ENCODE measurements at places on chromosomes 11 and 22.

DNA sequence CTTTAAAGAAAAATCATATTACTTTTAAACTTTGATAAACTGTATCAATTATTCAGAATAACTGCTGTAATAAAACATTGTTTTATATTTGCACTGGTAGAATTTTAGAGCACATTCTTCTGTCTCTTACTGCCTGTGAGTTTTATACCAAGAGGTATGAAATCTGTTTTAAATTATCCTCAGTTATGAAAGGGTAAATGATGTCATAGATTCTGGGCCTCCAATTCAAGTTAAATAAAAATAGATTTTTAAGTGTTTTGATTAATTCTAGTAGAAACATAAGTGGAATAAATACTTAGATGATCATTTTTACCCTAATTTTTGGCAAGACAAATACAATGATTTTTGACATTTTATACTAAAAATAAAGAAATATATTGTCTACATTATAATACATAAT lies 93.0 kb downstream of the GUCY1A2 start:
- no peak for DNase-seq

- DNase-seq, result no peak
These were observed 203.7 kb downstream of the PGR start for GRCh38 chr11:100925935-100926334.

DNA sequence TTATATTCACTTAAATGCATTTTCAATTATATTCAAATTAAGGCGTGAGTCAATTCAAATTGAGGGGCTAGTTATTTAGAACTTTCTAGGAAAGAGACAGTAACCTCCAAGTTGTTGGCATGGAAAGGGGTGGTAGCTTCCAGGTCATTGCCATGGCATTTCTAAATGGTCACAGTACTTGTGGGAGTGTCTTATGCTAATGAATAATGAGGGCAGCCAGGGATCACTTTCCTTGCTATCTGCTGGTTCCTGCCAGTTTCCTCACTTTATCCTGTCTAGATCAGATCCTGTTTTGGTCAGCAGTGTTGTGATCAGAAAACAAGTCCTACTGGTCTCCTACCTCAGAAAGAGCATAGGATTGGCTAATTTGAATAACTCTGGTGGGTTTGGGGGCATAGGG lies 21.8 kb upstream of the RNASEH2C start:
- DNase-seq, result no peak

DNA sequence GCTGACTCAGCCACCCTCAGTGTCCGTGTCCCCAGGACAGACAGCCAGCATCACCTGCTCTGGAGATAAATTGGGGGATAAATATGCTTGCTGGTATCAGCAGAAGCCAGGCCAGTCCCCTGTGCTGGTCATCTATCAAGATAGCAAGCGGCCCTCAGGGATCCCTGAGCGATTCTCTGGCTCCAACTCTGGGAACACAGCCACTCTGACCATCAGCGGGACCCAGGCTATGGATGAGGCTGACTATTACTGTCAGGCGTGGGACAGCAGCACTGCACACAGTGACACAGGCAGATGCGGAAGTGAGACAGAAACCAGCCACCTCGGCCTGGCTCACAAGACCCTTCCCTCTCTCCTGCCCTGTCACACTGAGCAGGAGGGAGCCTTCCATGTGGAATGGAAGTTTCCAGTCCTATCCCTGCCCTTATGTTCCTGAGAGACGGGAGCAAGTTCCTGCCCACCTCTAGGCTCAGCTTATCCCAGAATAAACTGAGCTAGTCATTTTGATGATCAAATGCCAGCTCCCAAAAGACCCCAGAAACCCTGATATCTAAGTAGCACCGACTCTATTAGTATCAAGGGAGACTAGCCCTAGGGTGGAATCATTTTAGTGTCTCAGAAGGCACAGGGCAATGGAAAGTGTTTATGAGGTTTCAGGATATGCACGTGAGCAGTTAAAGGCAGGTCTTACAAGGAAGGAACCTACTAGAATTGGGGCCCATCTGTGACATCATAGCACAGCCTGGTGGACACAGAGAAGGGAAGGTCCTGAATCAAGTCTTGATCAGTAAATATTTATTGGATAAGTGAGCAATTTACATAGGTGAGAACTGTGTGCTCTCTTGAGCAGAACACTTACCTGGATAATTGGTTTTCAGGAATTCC lies 6.3 kb upstream of the IGLL5 start:
- no peak for DNase-seq

GRCh38 chr11:6629892-6630631 lies 10.8 kb upstream of the TPP1 start:
- DNase-seq, result no peak

DNA sequence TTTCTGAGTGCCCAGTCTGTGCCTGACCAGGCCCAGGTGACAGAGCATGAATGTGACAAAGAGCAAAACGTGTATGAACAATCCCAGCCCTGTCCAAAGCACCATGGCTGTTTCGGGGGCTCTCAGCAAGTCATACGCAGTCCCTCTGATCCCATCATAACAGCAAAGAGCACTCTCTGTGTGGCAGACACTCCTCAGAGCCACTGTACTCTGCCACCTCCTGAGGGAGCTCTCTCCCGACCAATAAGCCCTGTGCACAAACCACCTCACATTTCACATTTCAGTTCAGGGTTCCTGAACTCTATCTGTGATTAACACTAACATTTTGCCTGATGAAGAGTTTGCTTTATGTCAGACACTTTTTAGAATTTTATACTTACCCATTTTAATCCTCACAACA lies 6.6 kb downstream of the DGCR2 start:
- DNase-seq, result no peak

- DNase-seq, result no peak
These were observed 2.8 kb downstream of the ARHGEF17 start for GRCh38 chr11:73310661-73311393.

- no peak for DNase-seq
These were observed 98.8 kb downstream of the BCR start for GRCh38 chr22:23278883-23279675.

GRCh38 chr11:208917-209260 lies 1.4 kb downstream of the RIC8A start:
- no peak for DNase-seq

GRCh38 chr11:65114538-65115171 lies 2.8 kb downstream of the ZNHIT2 start:
- DNase-seq, result no peak

- DNase-seq, result peak; percentile 74
These were observed 39.4 kb downstream of the MICAL2 start for GRCh38 chr11:12149672-12150225.

GRCh38 chr22:31099386-31099785 lies 8.0 kb downstream of the SELENOM start:
- no peak for DNase-seq

GRCh38 chr11:120244476-120245365 lies 4.8 kb downstream of the POU2F3 start:
- DNase-seq, result no peak

GRCh38 chr11:57885298-57886050 lies 123.9 kb downstream of the CTNND1 start:
- DNase-seq, result no peak

- no peak for DNase-seq
These were observed 7.1 kb upstream of the KCNJ11 start for GRCh38 chr11:17395554-17395961.

GRCh38 chr22:38347944-38348750 lies 30.9 kb upstream of the CSNK1E start:
- no peak for DNase-seq

DNA sequence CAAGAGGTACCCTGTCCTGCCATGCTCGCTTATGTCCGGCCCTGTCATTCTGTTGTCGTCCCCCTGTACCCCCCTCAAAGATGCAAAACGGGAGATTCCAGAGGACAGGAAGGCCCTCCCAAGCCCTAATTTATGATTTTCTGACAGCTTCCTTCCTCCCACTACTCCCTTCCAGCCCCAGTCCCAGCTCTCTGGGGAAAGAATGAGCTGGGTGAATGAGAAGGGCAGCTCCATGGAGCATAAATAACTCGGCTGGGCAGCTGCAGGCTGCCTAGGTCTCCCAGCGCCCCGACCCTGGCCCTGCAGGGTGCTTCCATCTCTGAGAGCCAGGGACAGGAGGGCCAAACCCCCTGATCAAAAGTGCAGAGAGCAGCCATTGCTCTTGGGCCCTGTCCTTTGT lies 3.9 kb upstream of the EMID1 start:
- no peak for DNase-seq

DNA sequence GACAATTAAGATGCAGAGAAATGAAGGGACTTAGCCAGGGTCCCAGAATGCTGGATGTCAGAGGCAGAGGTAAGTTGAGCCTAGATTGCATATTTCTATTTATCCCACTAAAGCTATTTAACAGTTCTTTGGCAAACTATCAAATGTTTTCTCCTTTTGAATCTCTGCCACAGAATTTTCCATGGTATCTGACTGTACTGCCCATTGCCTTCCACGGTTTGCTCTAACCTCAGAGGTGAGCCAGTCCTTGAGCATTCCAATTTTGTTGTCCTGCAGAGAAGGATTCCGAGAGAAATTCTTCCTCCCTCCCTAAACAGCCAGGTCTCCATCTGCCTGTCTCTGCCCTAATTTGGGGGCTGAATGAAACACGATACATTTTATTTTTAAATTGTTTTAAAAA lies 368.3 kb upstream of the SYN3 start:
- DNase-seq, result no peak

DNA sequence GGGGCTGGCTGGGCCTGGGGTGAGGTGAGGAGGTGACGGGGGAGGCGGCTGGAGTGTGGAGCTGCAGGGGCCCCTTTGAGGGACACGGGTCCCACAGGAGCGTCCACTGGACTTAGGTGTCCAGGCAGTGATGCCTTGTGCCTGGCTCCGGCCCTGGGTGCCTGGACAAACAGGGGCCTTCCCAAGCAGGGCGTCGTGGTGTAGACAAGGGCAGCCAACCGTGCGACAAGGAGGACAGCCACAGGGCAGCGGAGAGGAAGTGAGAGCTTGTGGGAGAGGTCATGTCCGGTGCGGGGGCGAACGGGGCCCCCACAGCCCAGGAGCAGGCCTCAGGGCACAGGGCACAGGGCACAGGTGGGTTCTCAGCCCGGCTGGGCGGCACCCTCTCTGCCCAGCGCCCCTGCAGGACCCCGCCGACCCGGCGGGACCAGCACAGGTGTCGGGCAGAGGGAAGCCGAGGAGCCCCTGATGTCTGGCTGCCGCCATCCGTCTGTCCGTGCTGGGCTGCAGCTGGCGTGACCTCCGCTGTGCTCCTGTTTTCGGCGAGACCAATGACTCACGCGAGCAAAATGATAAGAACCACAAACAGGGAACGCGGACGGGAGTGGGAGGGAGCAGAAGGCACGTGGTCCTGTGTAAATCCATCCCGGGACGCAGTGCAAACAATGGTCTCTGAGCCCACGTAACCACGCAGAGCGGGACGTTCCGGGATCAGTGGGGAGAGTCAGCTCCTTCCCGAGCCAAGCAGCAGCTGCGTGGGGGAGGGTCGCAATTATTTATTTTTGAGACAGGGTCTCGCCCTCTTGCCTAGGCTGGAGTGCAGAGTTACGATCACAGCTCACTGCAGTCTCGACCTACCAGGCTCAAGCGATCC lies 49.1 kb upstream of the A4GALT start:
- peak; percentile 45 for DNase-seq

DNA sequence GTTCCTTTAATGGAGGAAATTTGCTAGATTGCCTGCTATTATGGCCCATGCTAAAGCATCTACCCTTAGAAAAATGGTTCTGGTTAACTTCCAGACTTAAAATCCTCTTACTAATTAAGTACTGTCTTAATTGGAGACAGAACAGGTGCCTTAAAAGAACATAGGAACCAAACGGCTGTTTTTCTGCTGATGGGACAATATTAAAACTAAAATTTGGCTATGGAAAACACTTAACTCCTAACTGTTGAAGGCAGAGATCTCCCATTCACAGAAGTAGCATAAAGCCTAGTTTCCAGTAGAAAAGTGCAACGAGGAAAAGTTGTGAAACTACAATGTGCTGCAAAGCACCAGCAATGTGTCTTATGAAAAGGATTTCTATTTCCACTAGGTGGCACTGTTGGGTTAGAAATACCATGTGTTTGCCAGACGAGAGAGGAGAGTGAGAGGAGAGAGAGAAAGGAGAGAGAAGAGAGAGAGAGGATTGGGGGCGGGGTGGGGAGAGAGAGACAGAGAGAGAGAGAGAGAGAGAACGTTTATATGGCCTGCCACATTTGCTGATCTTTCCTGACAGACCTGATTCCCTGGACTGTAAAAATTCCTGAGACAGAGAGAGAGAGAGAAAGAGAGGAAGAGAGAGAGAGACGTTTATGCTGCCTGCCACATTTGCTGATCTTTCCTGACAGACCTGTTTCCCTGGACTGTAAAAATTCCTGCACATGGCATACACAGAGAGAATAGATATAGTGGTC lies 51.5 kb downstream of the FAM181B start:
- peak; percentile 48 for DNase-seq

DNA sequence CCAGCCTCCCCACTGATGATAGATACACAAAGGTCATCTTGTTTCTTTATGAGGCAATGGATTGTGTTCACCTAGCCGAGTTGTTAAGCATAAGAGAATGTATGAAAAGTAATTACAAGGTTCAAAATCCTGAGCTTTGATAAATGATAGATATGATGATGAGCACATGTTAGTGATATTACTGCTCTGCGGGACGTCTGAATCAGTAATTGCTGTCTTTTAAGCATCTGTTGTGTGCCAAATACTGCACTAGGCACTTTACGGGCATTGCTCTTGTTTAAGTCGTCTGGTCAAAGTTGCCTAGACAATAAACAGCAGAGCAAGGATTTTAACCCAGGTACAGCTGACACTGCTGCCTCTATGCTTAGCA lies 559 bp upstream of the RNF141 start:
- DNase-seq, result no peak

GRCh38 chr11:120295099-120295498 lies 30.0 kb upstream of the TLCD5 start:
- DNase-seq, result no peak
